ENCODE measurements at places on chromosomes 7 and 10.

DNA sequence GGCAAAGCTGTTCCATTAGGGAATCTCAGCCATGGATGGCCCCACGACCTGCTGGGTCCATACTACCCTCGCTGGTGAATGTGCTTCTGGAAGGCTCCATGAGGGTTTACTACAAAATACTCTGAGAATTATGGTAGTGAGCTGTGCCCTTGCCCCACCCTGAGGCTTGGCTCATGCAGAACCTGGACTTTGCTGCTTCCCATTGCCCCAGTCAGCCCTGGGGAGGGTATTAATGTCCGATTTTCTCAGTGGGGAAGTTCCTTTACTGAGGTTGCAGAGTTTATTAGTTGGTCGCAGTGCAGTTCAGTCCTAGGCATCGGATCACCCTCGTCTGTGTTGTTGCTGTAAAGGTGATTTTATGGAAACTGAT is 310.1 kb downstream of the WDR37 start:
- DNase-seq = no peak

GRCh38 chr7:5177060-5177459 is 13.0 kb upstream of the WIPI2 start:
- DNase-seq = peak; percentile 57

DNA sequence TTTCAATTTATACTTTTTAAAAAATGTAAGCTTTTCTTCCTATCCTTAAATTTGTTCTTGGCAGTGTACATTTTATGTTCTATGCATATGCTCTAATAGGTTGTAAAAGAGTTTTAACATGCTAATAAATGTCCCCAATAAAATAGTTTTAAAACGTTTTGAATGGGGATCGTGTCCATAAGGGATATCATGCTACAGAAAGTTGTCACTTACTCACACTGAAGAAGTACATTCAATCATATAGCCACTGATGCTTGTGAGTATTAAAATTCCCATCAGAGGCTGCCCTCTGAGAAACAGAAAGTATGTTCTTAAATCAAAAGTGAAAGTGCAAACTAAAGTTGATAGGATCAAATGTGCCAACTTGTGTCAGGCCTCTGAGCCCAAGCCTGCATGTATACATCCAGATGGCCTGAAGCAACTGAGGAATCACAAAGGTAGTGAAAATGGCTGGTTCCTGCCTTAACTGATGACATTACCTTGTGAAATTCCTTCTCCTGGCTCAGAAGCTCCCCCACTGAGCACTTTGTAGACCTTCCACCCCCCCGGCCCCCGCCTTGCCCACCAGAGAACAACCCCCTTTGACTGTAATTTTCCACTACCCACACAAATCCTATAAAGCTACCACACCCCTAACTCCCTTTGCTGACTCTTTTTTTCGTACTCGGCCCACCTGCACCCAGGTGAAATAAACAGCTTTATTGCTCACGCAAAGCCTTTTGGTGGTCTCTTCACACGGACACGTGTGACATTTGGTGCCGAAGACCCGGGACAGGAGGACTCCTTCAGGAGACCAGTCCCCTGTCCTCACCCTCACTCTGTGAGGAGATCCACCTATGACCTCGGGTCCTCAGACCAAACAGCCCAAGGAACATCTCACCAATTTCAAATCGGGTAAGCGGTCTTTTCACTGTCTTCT is 877 bp upstream of the NOD1 start:
- no peak for DNase-seq

DNA sequence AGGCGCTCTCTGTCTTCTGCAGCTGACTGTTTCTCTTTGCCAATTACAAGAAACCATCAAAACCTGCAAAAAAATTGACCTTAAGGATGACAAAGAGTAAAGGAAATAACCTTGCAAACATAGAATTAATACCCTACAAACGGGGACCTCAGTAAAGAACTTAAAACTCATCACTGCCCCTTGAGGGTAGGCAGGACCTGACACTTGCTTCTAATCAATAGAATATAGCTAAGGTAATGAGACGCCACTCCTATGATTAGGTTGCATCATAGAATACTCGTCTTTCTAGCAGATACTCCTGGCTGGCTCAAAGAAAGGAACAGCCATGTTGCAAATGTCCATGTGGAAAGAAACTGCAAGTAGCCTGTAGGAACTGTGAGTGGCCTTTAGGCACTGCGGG is 140.0 kb downstream of the XPNPEP1 start:
- DNase-seq = no peak

GRCh38 chr7:7710469-7710868 is 7.9 kb downstream of the RPA3 start:
- DNase-seq = no peak

- no peak for DNase-seq
Observed at GRCh38 chr7:133288970-133289369, 36.1 kb downstream of the EXOC4 start.

GRCh38 chr7:40470817-40471216 is 336.0 kb downstream of the SUGCT start:
- no peak for DNase-seq

DNA sequence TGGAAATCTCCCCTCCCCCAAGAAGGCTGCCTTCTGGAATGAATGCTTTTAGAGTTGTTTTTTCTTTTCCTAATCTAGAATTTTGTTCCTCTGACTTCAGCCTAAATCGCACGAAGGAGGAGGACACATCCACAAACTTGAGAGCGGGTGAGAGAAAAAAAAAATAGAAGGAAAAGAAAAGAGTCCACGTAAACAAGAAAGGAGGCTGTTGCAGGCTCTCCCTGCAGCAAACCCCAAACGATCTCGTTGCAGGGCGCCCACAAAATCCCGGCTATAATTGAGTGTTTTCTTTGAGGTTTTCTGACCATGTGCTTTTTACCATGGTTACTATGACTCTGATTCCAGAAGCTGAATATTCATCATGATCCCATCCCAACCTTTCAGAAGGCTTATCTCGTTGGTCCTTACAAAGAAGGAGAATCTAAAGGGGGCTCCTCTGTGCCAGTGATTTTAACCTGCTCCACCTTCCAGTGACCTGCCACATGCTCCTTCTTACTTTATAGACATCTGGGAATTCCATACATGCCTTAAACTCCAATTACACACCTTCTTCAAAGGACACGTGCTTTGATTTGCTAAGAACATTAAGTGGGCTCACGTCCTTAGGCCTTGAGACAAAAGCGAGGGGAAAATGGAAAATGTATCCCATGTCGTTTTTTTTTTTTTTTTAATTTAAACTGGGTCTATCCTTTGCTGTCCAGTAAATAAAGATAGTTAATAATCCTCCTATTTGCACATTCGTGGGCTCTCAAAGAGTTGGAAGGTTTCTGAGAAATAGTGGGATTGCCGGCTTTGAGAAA is 5.8 kb downstream of the TWIST1 start:
- DNase-seq = no peak

DNA sequence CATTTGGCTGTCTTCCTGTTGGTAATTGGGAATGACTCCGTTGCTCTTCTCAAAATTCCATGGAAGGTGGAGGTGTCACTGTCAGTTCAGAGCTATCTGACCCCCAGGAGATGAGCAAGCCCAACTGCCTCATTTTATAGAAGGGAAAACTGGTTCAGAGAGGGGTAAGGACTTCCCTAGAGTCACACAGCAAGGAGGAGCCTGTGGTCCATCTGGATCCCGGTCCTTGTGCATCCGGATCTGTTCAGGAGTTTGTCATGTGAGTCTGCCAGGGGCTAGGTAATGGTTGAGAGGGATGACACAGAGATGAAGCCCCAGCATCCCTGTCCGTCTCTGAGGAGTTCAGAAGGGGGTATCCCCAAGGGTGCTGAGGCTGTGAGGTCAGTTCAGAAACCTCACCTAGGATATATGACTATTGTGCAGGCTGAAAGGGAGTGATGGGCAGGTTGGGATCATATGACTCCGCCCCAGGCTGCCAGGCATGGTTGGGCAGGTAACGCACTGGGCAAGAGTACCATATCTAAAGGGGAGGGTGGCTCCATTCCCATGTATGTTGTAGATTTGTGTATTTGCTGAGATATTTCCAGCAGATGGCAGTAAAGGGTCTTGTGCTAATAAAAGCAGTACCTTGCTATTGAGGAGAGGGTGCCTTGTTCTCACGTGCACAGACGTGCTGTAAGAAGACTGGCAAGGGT is 16.0 kb upstream of the SLC29A3 start:
- peak; percentile 16 for DNase-seq

GRCh38 chr10:53846809-53847208 is 954.2 kb downstream of the PCDH15 start:
- no peak for DNase-seq

- DNase-seq = no peak
Observed at GRCh38 chr10:118978316-118978997, 51.1 kb upstream of the NANOS1 start.

GRCh38 chr7:144527051-144527471 is 123.6 kb upstream of the NOBOX start:
- DNase-seq = no peak

GRCh38 chr10:24821986-24822385 is 98.3 kb upstream of the ARHGAP21 start:
- no peak for DNase-seq

GRCh38 chr7:27188386-27189294 is 3.6 kb upstream of the HOXA11 start:
- DNase-seq = no peak

GRCh38 chr7:55438757-55439525 is 73.8 kb downstream of the LANCL2 start:
- no peak for DNase-seq
